PC-3 (cell line): ENCODE measurements at places on chromosomes 3 and 15. TPM values are rescaled to one million over a fixed set of nuclear protein-coding genes. Genes with fewer than 3 reads are reported as not detected.

DNA sequence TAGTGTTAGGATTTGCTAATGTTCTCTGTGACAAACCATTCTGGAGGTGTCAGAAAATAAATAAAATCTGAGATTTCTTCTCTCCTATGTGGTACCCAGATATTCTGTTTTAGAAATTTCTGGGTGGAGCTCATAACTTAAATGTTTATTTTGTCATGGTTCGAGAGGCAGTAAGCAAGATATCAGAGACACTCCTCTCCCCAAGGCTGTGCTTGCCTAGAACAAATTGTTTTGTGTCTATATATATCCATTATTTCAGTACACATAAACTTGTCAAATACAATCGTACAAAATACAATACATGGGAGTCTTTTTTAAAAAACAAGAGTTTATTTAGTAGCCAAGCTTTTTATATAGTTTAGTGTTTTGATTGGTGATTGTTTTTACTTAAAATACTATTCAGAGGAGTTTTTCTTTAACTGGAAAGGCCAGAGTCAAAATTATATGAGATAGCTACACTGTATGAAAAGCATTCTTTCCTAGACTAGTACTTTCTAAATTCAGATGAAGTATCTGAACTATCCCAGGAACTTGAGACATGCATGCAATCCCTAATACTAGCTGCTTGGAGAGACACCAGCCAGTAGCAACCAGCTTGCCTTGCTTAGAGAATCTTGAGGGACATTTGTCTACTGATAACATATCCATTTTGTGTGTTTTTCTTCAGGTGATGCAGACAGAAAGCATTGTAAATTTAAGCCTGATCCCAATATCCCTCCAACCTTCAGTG lies 4.7 kb downstream of the EXOG start:
- H3K4me1 ChIP-seq: peaks cover 8% of the 10 kb centered on the region
- peaks cover 13% of the 10 kb centered on the region; the same call in 1 of the 2 replicates for H3K36me3 ChIP-seq
- no peaks in the 10 kb centered on the region for H3K27me3 ChIP-seq
- DNase-seq: no peak

DNA sequence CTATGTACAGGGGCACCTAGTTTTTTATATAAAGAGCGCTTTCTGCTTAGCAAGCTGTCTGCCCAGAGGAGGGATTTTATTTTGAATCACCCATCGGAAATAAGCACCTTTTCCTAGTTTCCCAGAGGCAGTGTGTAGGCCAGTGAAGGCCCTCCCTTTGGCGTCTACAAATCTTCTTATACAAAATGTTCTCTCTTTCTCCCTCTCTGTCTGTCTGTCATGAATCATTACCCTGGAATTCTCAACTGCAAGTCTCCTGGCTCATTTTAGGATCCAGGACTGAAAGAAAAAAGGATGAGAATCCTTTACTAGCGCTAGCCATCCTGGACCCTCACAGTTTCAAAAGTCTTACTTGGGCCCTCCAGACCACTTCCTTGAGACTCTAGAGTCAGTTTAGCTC lies 728.1 kb downstream of the OTOL1 start:
- DNase-seq: no peak
- no peaks in the 10 kb centered on the region for H3K4me1 ChIP-seq
- H3K27ac ChIP-seq: no peak overlapping the region
- no peak overlapping the region for H3K4me3 ChIP-seq

DNA sequence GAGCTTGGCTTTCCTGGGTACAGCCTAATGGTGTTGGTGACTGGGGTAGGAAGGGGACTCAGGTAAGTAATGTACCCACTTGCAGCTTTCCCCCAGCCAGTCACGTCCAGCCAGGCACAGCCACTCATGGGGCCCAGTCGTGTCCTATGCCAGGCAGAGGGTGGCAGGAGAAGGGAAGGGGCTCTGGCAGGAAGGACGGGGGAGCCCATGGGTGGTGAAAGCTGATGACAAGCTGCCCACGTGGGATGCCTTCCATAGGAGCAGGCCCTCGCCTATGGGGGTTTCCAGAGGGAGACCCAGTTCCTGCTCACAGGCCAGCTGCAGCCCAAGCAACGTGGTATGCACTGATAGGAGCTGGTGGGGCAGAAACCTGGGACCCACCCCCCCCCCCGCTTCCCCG lies 10.7 kb downstream of the CHAC1 start:
- no peaks in the 10 kb centered on the region for H3K36me3 ChIP-seq
- H3K4me1 ChIP-seq: peaks cover 20% of the 10 kb centered on the region
- no peak overlapping the region for H3K4me3 ChIP-seq
- no peak for DNase-seq
- no peaks in the 10 kb centered on the region for H3K27me3 ChIP-seq
- H3K27ac ChIP-seq: no peak overlapping the region

GRCh38 chr15:94477913-94478553 lies 246.7 kb downstream of the MCTP2 start:
- no peak for DNase-seq
- H3K4me3 ChIP-seq: no peak overlapping the region

GRCh38 chr15:80436511-80437307 lies 32.5 kb downstream of the ARNT2 start:
- no peak overlapping the region for H3K4me3 ChIP-seq
- peak overlapping the region; percentile 82 for H3K27ac ChIP-seq
- H3K27me3 ChIP-seq: no peaks in the 10 kb centered on the region
- peaks cover 18% of the 10 kb centered on the region for H3K4me1 ChIP-seq
- peak; percentile 93 for DNase-seq

- H3K36me3 ChIP-seq: no peaks in the 10 kb centered on the region
- H3K27ac ChIP-seq: no peak overlapping the region
- DNase-seq: peak; percentile 9
- H3K4me1 ChIP-seq: peaks cover 10% of the 10 kb centered on the region; the same call in 1 of the 2 replicates
These were observed 24.0 kb downstream of the PLA2G4B start for GRCh38 chr15:41862515-41863116.

GRCh38 chr3:52436500-52437149 lies 8.3 kb downstream of the SEMA3G start:
- H3K4me1 ChIP-seq: peaks cover 11% of the 10 kb centered on the region
- no peaks in the 10 kb centered on the region for H3K36me3 ChIP-seq
- no peak overlapping the region for H3K27ac ChIP-seq
- H3K27me3 ChIP-seq: no peaks in the 10 kb centered on the region
- H3K4me3 ChIP-seq: no peak overlapping the region

DNA sequence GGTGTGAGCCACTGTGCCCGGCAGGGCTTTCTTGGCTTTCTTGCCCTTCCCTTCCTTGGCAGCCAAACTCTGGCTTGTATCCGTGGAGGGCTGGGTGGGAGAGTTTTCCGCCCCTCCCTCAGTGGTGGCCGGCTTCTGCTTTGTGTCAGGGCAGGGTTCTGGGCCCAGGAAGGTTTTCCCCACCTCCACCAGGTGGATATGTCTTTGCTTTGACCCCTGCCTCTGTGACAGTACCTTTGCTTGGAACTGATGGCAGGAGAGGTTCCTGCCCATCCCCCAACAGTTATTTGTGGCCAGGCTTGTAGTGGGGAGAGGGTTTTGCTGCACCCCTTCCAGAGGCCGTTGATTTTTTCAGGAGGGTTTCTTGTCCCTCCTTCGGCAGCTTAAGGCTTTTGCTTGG lies 24.3 kb downstream of the CSPG5 start:
- no peak for DNase-seq
- H3K27ac ChIP-seq: no peak overlapping the region
- no peaks in the 10 kb centered on the region for H3K36me3 ChIP-seq
- H3K27me3 ChIP-seq: peaks cover 11% of the 10 kb centered on the region; the same call in 1 of the 2 replicates

GRCh38 chr15:82737975-82738374 lies 28.3 kb upstream of the AP3B2 start:
- H3K36me3 ChIP-seq: no peaks in the 10 kb centered on the region
- DNase-seq: peak; percentile 48
- no peak overlapping the region for H3K27ac ChIP-seq
- no peaks in the 10 kb centered on the region for H3K27me3 ChIP-seq

GRCh38 chr3:173584093-173584837 lies 186.7 kb downstream of the NLGN1 start:
- H3K36me3 ChIP-seq: no peaks in the 10 kb centered on the region
- no peaks in the 10 kb centered on the region for H3K4me1 ChIP-seq
- DNase-seq: peak; percentile 60
- peaks cover 34% of the 10 kb centered on the region for H3K27me3 ChIP-seq
- no peak overlapping the region for H3K27ac ChIP-seq

- no peaks in the 10 kb centered on the region for H3K36me3 ChIP-seq
- H3K27me3 ChIP-seq: no peaks in the 10 kb centered on the region
- DNase-seq: no peak
These were observed 30.8 kb downstream of the CORO2B start for GRCh38 chr15:68609629-68610028.

LRTM1 gene
- not detected in 2 replicates for total RNA-seq

CHRNA7 gene
- 0.73 and 1.0 TPM in 2 replicates for total RNA-seq

CHD2 gene
- 42.7 and 50.6 TPM in 2 replicates for total RNA-seq

LTF gene
- total RNA-seq: not detected in 2 replicates

GPR62 gene
- not detected in 2 replicates for total RNA-seq

GP9 gene
- total RNA-seq: not detected in 2 replicates
